ENCODE measurements at places on chromosomes 6 and 20. TPM values are rescaled to one million over a fixed set of nuclear protein-coding genes. Genes with fewer than 3 reads are reported as not detected.

DNA sequence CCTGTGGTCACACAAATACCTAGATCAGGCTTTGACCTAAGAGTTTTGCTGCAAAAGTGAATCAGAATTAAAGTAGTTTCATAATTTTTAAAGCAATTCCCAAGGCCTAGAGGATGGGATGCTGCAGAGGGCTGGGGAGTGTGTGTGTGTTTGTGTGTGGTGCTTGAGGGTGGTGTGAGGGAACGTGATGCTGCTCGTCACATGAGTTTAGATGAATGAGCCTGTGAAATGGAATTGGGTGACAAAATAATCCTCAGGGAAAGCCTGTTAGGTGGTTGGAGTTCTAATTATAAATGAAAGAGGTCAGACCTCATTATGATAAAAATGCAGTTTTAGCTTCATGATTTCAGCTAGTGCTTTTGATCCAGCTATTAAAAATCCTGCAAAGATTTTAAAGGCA lies 87.5 kb upstream of the TMEM170B start:
- DNase-seq = no peak

Gene RXRB
- total RNA-seq = 19.4 TPM

DNA sequence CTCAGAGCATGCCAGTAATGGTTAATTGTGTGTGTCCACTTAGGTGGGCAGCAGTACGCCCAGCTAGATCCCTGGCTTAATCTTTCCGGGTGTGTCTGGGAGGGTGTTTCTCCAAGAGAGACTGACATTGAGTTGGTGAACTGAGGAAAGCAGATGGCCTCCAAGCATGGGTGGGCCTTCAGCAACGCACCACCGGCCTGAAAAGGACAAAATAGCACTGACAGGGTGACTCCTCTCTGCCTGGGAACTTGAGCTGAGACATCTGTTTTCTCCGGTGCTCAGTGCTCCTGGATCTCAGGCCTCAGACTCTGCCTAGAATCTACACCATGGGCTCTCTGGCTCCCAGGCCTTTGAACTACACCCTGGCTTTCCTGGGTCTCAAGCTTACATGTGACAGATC lies 43.2 kb downstream of the C6orf118 start:
- DNase-seq = no peak

DNA sequence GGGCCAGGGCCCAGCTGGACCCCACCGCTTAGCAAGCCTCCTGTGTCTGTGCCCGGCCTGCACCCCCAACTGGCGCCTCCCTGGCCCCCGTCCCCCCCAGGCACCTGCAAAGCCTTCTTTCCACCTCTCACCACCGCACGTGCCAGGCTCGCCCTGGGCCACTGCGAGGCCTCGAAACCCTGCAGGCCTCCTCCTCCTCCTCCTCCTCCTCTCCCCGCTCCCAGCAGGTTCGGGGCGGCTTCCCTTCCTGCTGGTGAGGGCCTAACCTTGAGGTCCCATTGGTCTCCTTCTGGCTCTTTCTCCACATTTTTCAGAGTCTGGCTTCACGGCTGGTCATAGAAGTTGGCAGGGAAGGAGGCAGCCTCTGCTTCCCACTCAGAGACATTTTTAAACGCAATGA lies 76.8 kb upstream of the GATA5 start:
- no peak for DNase-seq

Gene FAM184A
- 7.4 TPM for total RNA-seq

DNA sequence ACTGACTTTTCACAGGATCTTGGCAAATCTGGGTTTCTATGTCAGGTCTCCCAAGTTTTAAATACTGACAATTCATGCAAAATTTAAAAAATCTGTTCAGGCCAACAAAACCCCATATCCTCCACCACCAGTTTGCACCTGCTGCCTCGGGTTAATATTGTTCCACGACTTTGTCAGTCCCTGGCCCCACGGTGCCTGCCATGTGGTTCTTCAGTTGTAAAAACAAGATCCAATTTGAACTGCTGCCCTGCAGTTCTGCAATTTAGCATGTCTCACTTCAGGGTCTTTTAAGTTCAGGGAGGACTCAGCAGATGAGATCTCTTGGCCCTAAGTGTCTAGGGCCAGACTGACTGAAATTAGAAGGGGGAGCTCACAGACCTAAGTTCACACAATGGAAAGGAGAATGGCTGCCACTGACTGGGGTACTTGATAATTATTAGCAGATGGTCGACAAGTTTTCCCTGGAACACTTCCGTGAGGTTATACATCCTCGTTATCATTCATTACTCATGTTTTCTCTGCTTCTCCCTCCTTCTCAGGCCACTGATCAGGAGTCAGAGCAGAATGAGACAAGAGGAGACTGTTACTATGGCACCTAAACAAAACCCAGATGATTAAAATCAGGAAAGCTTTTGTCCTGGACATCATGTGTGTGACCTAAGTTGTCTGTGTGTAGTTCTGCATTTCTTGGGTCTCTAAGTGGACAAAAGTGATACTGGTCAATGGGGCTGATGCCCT lies 223.6 kb downstream of the KIF16B start:
- DNase-seq = no peak

DNA sequence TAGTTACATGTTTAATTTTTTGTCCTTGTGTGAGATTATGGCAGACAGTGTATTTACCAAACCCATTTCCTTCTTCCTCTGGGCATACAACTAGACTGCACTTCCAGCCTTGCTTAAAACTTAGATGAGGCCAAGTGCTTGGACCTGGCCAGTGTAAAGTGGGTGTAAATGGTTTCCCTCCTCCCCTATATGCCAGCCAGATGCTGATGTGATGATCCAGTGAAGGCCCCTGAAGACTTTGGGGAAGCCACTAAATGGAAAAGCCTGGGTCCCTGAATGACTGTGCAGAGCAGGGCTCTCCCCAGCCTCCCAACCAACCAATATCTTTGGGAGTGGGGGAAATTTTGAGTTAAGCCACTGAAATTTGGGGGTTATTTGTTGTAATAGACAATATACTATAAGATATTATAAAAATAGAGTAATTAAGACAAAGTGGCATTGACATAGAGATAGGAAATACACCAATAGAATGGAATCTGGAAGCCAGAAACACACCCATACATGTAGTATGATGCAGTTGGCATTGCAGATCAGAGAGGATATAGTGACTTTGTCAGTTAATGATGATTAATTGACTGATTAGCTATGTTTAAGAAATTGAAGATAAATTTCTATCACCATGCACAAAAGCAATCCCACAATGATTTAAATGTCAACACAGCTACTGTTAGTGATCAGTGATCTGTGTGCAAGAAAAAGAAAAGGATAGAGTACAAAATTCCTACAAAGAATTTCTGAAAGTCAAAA lies 10.4 kb upstream of the SNX9 start:
- no peak for DNase-seq

DNA sequence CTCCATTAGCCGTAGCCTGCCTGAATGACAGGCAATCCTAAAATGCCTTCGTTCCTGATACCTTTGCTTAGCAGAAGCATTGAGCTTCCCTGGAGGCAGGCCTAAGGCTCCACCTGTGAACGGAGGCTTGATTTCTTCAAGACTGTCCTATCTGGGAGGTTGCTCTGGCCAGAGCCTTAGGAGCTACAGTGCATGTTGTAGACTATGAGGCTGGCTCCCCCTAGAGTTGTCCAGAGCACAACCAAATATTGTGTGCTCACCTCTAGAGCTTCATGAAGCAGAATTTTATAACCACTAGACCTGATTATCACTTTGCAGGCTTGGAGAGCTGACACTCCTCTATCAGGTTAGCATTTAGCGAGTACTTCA lies 217.8 kb downstream of the MAFB start:
- no peak for DNase-seq

GRCh38 chr6:75495011-75495410 lies 1.4 kb upstream of the FILIP1 start:
- DNase-seq = no peak

- no peak for DNase-seq
Measured at GRCh38 chr6:25369036-25369432, 89.9 kb downstream of the CARMIL1 start.

DNA sequence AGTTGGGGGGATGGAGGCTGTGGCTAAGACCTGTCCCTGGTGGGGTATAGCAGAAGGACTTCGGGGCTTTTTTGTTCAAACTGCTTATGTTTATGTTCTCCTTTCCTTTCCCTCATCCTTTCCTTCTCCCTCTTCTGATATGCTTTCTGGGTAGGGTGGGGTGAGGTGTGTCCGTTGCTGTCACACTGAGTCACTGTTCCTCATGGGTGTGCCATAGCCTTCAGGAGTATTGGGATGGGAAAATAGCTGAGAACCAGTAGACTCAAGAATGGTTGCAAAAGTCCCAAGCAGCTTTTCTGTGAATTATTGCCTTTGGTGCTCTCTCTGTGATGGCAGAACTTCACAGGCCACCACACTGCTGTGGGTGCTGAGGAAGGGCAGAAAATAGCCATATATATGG lies 39.6 kb downstream of the TPD52L1 start:
- DNase-seq = no peak

- no peak for DNase-seq
Measured at GRCh38 chr20:35179292-35180212, 7.7 kb downstream of the PROCR start.

- no peak for DNase-seq
Measured at GRCh38 chr20:38559764-38560163, 21.2 kb upstream of the ADIG start.

- no peak for DNase-seq
Measured at GRCh38 chr20:49280463-49281058, 2.7 kb upstream of the ZNFX1 start.

- no peak for DNase-seq
Measured at GRCh38 chr20:3763671-3764601, 3.6 kb downstream of the ADISSP start.

DNA sequence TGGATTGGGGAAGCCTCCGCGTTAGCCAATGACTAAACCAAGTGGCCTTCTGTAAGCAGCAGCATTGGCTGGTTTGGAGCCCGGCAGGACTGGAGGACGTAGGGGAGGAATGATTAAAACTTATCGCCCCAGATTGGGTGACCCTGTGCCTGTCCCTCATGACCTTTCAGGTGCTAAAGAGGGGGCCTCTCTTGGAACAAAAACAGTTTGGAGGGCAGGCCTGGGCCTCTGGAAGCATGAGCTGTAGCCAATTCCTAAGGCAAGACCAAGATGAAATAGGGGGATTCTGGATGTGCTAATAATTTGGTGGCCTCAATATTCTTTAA lies 1.4 kb downstream of the GMPR start:
- no peak for DNase-seq

DNA sequence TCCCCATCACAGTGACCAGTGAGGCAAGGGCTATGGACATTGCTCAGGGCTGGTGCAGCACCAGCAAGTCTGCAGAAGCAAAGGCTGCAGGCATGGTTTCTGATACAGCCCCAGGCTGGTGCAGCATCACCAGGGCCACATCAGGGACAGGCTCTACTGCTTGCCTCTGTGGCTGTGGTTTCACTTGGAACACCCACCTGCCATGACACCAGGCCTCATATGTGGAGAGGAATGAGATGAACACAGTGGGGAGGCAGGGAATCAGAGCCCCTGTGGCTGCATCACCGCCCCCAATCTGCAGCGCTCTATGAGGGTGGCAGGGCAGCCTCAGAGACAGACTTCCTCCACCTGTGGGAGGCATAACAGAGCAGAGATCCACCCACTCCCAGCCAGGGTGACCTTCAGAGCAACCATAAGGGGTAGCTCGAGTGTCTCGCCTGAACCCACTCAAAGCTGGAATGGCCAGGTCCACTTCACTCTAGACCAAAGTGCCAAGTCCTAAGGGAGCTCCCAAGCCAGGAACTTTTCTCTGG lies 7.9 kb downstream of the RING1 start:
- no peak for DNase-seq

DNA sequence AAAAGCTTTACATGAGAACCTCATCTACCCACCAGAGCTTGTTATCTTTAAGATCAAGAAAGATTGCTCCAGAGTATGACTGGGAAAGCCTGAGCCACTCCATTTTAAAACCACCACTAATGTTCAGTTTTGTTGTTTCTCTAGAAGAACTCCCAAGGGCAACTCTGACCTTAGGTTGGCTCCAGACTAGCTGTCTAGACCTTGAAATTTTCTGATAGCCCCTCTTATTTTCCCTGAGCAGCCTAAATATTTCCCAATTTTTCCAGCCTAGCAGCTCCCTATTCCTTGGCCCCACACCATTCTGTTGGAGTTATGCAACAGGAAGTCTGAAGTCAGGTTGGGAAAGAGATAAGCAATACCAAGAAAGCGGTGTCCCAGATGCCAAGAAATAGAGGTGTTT lies 84.6 kb upstream of the TCF21 start:
- DNase-seq = no peak

DNA sequence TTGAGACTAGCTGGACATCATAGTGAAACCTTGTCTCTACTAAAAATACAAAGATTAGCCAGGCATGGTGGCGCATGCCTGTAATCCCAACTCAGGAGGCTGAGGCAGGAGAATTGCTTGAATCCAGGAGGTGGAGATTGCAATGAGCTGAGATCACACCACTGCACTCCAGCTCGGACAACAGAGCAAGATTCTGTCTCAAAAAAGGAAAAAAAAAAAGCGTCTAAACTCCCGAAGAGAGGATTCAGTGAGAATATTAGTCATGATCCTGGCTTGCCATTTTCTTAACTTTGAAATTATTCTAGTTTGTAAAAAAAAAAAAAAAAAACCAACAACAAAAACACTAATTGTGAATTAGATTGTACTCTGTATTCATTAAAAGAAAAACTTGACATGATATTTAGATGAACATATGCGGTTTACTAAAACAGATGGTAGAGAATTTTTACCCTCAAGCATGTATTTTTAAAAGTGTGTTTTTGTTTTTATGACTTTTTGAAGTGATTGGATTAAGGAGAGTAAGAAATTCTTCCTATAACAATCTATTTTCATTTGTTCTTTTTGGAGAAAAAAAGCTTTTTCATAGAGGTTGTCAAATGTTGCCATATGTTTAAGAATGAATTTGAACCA lies 80.7 kb downstream of the UST start:
- DNase-seq = no peak

Gene ME1
- 4.9 TPM for total RNA-seq

DNA sequence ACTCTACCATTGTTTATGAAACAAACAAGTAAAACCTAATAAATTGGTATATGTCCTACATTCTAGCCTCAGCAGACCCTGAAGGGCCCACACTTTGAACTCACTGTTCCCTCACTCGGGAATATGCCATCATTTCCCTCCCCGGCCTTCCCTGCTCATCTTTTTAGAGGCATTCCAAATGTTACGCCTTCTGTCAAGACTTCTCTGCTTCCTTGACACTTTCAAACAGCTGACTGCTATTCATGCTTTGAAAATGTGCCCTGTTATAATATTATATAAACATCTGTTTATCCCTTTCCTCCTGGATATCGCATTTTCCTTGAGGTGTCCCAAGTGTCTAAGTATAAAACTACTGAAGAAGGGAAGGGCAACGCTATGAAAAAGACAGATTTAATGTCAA lies 249.5 kb upstream of the THEMIS start:
- no peak for DNase-seq

Measured in liver (tissue), 10 donors.